ENCODE measurements at places on chromosomes 6 and 20.
A peak's percentile ranks its signal among the peaks of the same experiment; 100 is the strongest.

DNA sequence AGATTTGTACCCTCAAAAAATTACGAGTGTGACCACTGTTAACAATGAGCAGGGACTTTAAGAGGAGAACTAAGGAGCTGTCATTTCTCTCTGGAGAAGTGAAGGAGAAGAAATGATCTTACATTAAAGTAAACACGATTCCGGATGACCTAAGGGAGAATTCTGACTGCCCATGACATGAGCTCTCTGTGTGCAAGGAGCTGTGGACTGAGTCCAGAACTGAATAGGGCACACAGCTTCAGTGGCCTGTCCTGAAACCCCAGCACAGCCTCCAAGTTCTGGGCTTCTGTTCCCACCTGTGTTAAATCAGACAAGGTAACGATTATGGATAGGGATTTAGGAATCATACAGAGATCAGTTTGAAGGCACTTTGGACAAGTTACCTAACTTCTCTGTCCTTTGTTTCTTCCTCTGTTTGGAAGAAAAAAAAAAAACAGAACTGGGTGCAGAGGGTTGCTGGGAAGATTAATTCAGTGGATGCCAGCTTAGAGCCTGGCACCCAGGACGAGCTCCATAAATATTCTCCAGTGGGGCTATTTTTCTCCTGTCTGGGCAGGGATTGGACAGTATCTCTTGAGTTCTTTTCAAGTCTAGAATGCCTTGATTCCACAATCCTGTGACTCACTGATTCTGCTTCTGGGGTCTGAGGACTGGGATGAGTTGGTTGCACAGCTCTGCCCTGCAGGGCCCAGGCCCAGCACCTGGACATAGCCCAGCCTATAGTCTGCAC is 65.7 kb downstream of the MRPL14 start:
- DNase-seq = no peak

- no peak for DNase-seq
These were observed 27.1 kb downstream of the NCOA6 start for GRCh38 chr20:34798328-34798727.

DNA sequence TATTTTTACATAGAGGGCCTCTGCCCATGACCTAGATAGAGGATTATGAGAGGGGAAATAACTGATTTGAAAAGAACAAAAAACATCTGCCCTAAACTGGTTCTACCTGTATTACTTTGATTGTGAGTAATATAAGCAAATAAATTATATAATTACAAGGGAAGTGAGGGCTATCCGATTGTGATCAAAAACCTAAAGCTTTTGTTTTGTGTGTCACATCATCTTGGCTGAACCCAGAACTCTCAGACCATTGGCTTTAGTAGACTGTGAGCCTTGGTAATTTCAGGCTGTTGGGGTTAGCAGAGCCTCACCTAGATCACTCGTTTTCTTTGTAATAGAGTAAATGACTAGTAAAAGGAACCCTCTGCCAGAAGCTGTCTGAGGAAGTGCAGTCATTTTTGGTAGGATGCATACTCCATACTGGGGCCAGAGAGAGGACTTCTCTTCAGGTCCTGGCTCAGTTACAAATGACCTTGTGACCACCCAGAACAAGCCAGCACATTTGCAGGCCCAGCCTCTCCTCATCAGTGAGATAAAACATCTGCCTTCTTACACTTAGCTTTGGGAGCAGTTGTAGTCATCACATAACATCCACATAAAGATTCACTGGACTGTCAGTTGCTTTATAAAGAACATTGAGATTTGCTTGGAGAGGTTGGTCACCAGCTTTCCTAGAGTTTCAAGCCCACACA is 13.5 kb downstream of the STK35 start:
- no peak for DNase-seq

GRCh38 chr20:19828232-19828631 is 70.2 kb downstream of the RIN2 start:
- DNase-seq = peak; percentile 16

DNA sequence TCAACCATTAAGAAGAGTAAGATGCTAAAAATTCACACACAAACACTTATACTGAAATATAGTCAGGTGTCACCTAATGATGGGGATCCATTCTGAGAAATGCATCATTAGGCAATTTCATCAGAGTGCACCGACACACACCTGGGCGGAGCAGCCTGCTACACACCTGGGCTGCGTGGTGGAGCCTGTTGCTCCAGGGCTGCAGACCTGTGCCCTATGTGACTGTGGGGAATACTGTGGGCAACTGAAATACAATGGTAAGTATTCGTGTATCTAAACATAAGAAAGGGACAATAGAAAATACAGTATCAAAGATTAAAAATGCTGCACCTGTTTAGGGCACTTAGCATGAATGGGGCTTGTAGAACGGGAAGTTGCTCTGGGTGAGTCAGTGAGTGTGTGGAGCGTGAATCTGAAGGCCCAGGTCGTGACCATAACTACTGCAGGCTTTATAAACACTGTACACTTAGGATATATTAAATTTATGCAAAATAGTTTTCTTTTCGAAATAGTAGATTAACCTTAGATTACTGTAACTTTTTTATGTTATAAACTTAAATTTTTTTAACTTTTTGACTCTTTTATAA is 124.4 kb upstream of the AFDN start:
- DNase-seq = peak; percentile 17

- no peak for DNase-seq
These were observed 103.3 kb downstream of the ARHGAP18 start for GRCh38 chr6:129606664-129607063.

Data from hematopoietic multipotent progenitor cell treated with erythropoietin and hydrocortisone succinate and interleukin-3 and kit ligand, for 4 days (in vitro differentiated cells).